ENCODE measurements at places on chromosomes 5 and 9.

- DNase-seq: no peak
Observed at GRCh38 chr9:16039218-16039987, 486.6 kb downstream of the CCDC171 start.

GRCh38 chr5:132915681-132916080 is 42.2 kb downstream of the LEAP2 start:
- DNase-seq: no peak

- no peak for DNase-seq
Observed at GRCh38 chr9:113526841-113527240, 63.3 kb downstream of the RGS3 start.

DNA sequence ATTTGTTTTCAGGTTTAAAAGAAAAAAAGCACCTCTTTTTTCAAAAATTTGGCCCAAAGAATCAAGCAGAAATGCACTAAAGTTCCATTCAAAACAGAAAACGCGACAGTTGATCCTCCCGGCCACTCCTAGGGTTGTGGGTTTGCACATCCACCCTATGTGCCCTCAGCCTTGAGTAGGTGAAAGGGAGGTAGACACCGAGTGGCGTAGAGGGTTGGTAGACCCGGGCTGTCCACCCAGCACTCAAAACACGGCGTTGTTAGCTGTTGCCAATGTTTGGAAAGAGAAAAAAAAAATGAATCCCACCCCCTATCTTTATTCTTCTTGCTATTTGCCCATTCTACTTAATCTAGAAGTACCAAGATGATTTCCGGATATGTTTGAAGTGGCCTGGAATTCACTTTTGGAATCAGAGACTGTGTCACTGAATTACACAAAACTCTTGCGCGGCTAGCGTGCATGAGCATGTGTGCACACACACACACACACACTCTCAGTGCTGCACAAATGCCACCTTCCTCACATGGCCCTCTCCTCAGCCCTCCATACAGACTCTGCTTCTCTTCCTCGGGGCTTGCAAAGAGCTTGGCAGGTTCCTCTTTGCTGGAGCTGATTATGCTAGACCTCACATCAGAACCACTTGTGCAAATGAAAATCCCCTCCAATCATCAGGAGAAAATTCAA is 110.2 kb upstream of the HAND1 start:
- no peak for DNase-seq

DNA sequence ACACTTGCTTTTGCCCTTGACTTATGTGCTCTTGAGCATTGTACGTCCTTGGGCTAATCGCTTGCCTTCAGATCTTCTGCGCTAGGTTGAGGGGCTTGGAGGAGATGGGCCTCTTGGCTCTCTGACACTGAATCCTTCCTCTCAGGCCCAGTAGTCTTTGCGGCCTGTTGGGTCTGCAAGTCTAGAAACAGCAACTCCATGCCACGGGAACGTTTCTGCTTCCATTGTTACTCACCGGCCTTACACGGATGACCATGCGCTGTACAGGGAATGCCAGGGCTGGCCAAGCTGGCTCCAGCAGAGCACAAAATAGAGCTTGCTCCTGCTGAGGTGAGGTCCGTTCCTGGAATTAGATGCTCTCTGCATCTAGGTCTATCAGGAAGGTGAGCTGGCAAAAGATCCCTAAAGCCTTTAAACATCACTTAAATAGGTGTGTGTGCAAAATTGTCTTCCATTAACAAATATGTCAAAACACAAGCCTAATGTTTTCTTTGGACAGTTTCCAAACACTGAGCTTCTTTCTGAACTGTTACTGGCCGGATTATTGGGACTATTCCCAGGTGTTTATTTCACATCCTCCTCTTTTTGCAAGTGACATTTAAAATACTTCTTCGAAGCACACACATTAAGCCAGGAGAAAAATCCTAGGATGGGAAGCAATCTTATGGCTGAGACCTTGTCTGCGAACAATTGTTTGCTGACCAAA is 29.7 kb downstream of the DAPK1 start:
- no peak for DNase-seq

Measured in kidney glomerular epithelial cell (primary cell).